Thymus (tissue), 14 donors: ENCODE measurements at places on chromosomes 12 and 14. TPM values are rescaled to one million over a fixed set of nuclear protein-coding genes. Genes with fewer than 3 reads are reported as not detected.

DNA sequence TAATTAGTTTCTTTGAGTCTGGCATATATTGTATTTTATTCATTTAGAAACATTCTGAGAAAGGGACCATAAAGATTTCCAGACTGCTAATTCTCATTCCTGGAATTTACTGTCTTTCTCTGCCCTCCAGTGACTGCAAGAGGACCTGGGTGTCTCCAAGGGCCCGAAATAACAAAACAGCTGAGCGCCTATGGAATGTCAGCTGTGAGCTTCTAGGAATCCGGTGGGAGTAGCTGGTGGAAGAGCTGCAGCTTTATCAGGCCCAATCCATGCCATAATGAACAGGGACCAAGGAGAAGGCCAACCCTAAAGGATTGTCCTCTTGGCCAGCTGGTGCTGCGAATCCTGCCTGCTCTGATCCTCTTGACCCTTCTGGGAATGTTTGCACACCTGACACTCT is 31.9 kb downstream of the RDH12 start:
- no peak for DNase-seq

DNA sequence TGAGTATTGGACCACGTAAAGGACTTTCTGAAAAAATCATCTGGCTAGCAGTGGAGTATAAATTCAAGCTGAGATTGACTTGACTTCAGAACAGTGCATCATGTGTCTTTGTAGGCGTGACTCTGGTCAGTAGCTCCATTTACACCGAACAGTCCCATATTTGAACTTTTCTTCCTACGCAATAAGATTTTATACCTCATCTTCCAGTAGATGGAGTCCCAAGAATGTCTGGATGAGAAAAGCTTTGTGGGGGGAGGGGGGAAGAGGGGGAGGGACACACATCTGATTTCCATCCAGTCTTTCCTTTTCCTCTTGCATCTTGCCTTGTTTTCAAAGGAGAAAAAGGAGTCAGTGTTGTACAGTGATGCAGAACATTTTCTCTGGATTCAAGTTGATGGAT is 241.0 kb downstream of the EMP1 start:
- DNase-seq: no peak

DNA sequence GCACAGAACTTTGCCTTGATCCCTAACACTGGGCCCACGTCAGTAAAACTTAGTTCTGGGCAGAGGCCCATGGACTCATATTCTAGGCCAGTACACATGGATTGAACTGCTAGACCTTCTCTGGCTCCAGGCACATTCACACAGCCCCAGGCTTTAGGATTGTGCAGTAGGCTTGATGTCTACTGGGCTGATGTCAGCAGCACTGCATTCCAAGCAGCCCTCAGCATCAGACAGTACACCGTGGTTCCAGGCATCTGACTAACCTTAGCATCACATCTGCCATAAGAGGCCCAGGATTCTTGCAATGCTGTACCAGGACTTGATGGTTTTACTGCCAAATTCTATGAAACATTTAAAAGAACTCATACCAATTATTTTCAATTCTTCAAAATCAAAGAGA is 301.9 kb downstream of the CCER1 start:
- DNase-seq: no peak

GRCh38 chr14:28629328-28630004 is 137.1 kb upstream of the FOXG1 start:
- no peak for DNase-seq

DNA sequence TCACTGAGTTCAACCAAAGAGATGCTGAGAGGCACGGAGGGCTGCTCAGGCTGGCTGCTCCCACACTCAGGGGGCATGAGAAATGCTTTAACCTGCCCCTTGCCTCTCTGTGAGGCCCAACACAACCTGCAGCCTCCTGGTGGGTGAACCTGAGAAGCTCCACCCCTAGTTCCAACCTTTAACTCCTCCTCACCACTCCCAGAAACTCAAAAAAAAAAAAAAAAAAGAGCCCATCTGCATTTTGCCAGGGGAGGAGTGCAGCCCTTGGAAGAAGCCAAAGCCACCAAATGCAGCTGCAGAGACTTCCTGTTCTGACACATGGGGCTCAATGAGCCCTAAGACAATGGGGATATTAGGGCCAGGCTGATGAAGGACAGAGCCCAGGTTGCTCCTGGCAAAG is 8.9 kb downstream of the KRT4 start:
- DNase-seq: no peak

DNA sequence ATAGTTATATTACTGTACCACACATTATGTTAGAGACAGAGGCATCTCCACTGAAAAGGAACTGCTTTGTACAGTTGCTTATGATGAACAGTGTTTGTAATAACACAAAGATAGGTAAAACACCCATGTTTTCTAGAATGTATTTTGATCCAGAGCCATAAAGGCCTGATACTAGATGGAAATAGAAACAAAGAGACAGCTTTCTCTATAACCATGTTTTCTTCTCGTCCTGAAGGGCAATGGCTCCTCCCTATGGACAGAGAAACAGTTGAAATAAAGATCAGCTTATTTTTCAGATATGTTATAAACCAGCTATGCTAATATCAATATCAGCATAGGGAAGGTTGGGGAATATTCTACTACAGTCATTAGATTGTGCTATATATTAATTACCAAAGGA is 109.2 kb downstream of the ATXN7L3B start:
- no peak for DNase-seq

- no peak for DNase-seq
Measured at GRCh38 chr12:53100466-53101151, 2.7 kb upstream of the SOAT2 start.

- DNase-seq: no peak
Measured at GRCh38 chr14:105092171-105093037, 27.2 kb upstream of the GPR132 start.

GRCh38 chr12:697481-697880 is 34.2 kb upstream of the NINJ2 start:
- DNase-seq: no peak

DNA sequence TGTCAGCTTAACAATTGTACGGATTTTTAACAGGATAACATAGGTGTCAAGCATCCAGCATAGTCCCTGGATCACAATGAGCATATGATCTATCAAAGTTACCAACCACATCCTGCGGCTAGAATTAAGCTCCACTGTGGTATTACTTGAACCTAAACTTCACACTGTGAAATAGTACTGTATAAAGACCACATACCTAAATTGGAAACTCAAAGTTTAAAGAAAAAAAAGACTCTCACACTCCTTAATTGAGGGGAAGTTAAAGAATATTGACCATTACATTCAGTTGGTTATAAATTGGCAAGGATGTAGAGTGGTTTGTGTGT is 133.0 kb upstream of the PZP start:
- DNase-seq: no peak

- DNase-seq: no peak
Measured at GRCh38 chr14:36194663-36195062, 18.1 kb upstream of the PTCSC3 start.

GRCh38 chr14:100237735-100238418 is 1.1 kb upstream of the YY1 start:
- DNase-seq: no peak

- DNase-seq: no peak
Measured at GRCh38 chr14:55043528-55043927, 7.9 kb upstream of the MAPK1IP1L start.

DNA sequence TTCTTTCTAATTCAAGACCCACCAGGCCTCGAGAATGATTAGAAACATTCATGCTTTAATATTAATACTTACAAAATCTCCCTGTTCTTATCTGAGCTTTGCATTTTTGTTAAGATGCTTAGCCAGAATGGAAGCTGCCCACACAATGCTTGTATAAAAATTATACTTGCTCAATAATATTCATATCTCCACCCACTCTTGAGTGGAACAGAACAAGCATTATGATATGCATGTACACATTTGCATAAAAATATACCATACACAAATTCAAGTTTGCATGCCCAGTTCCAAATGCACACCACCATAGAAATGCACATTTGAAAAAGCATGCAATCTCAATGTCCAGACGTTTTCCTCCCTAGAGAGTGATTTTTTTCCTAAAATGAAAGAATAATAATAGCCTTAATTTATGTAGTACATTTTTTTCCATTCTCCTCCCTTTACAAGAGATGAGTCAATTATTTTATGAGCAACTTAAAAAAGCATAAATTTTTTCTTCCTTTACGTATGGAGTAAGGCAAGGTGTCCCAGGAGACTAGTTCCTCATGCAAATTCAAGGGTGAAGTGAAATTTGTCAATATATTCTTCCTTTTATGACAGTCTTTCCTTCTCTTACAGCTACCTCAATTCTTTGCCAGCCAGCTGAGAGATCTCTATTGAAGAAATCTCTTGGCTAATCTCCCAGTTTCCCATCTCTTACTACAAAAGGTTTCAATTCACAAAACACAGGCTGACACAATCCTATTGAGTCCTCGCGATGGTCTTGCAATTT is 313.1 kb upstream of the GARIN6 start:
- DNase-seq: no peak

The NTF3 gene
- total RNA-seq: 0.61 TPM

The SMOC1 gene
- 0.19 TPM for total RNA-seq

The TRIM9 gene
- total RNA-seq: 0.71 TPM

The FAR2 gene
- total RNA-seq: 11.6 TPM

The AMIGO2 gene
- total RNA-seq: 2.0 TPM

The KRT71 gene
- total RNA-seq: 0.57 TPM

The SMIM10L1 gene
- total RNA-seq: 9.6 TPM

The CLECL1 gene
- 4.0 TPM for total RNA-seq

The CD69 gene
- 90.9 TPM for total RNA-seq

The PLEKHH1 gene
- total RNA-seq: 2.0 TPM
